Stomach (tissue), 19 donors: ENCODE measurements at places on chromosomes 11 and 22. TPM values are rescaled to one million over a fixed set of nuclear protein-coding genes. Genes with fewer than 3 reads are reported as not detected.

DNA sequence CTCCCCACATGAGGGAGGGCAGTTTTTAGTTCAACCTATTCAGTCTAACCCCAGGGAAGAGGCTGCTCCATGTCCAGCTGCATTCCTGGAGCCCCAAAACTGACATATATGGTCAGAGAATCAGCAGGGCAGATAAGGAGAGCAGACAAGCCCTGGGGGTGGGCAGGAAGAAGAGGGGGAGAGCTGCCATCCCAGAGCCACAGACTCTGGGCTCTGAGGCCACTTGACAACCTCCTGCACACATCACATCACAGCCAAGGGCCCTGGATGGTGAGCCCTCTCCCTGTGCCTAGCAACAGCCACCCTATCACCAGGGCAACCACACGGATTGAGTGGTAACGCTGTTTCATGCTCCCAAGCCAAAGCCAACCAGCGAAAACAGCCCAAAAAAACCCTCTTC, 3.1 kb downstream of the ARHGAP1 start:
- DNase-seq, result peak; percentile 59

DNA sequence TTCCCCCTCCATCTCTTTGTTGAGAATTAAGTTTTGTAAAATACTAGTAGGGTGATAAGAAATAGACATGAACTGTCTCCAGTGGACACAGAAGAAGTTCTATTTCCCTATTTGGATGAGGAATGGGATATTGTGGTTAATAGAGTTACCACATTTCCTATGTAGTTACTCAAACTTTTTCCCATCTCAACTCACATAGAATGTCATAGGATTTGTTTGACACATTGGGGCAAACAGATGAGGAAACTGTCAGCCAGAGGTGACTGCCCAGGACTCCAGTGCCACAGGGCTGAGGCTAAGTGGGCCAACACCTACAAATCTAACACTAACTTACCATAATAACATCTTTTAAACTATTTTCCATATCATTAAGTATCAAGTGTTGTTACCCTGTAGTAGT, 58.3 kb downstream of the CCDC83 start:
- no peak for DNase-seq

Gene C1QTNF5
- polyA plus RNA-seq, result 30.3 TPM

Gene CEP164
- 9.5 TPM for polyA plus RNA-seq

GRCh38 chr11:75047191-75047590, 49.5 kb downstream of the OR2AT4 start:
- DNase-seq, result no peak

DNA sequence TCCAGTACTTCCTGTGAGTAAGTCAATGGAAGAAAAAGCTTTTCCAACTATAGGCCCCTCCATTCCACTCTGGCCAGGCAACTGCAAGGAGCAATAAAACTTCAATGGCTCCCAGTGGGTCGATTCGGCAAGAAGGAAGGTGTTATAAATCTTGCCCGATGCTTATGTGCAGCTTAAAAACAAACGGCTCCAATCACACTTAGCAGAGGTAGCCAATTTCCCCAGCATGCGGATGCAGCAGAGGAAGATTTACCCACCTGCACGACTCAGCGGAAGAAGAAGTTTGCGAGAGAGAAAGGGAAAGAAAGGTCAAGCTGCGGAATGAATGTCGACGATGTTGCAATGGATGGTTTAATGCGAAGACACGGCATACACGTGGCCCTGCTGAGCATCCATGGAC, 141.5 kb downstream of the OPCML start:
- no peak for DNase-seq

DNA sequence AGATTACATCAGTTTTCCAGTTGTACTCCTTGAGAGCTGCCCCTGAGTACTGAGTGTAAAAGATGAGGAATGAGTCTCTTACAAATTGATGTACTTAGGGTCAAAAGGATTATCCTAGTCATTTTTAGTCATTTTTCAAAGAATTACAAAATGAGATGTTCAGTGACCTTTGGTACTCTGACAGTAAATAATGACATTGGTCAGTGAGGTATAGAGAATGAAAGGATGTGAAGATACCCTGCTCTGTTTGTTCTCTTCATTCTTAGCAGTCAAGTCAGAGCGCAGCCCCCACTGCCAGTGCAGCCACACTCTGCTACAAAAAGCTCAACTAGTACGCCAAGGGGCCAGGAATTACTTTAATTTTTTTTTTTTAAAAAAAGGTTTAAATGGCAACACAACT, 4.1 kb upstream of the ESAM start:
- no peak for DNase-seq

DNA sequence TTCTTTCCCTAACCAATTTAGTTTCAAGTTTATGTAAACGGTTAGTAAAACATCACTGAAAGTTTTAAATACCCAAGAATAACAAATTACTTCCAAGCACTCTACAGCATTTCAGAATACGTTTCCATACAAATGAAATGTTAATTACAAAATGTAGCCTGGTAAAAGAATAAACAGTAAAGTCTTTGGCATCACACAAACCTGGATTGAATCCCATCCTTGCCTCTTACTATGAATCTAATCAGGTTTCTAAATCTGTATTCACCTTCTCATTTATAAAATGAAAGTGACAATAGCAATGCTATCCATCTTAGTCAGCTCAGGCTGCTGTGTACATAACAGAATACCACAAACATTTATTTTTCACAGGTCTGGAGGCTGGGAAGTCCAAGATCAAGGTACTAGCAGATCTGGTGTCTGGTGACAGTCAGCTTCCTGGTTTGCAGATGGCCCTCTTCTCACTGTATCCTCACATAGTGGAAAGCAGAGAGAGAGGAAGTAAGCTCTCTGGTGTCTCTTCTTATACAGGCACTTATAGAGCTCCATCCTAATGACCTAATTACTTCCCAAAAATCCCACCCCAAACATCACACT, 19.2 kb downstream of the FAM168A start:
- DNase-seq, result no peak

Gene SCGB1A1
- 53.9 TPM for polyA plus RNA-seq

DNA sequence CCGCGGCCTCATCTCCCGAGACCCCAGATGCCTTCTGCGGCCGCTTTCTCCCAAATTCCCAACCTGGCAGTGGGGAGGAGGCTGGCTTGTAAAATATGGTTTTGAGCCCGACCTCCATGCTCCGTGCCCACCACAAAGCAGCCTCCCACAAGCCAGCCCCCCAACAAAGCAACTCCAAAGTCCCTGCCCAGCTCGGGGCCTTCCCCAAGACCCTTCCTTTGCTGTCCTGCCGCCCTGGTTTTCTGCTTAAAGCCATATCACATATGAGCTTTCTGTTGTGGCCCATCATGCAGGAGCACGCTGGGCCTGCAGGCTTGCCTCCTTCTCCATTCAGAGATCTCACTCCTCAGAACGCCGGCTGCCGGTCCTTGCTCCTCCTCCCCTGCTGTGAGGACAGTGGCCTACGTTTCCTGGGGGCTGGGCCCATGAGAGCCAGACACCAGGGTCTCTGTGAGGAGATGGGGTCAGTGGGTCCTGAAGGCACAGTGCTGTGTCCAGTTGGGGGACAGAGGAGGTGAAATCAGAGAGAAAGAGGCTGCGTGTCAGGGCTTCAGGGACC, 680.0 kb downstream of the BRD1 start:
- DNase-seq, result no peak

Gene BTBD18
- polyA plus RNA-seq, result not detected

Gene OR51V1
- not detected for polyA plus RNA-seq

DNA sequence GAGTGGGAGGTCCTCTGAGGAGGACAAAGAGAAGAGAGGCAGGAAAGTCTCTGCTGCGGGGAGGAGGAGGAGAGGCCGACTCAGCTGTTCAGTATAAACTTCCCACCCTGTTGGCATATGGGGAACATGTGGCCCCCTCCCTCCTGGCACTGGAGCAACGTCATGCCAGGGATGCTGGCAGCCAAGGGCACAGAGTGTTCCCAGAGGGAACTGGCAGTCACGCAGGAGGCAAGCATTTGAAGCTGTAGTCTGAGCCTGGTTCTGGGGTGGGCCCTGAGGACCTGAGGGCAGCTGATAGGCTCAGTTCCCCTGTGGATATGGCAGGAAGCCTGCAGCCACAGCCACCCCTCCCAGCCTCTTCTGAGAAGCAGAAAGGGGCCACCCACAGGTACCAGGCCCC, 67.1 kb upstream of the TSPAN18 start:
- DNase-seq, result peak; percentile 47

GRCh38 chr11:64893194-64894069, 15.0 kb upstream of the EHD1 start:
- DNase-seq, result peak; percentile 87

DNA sequence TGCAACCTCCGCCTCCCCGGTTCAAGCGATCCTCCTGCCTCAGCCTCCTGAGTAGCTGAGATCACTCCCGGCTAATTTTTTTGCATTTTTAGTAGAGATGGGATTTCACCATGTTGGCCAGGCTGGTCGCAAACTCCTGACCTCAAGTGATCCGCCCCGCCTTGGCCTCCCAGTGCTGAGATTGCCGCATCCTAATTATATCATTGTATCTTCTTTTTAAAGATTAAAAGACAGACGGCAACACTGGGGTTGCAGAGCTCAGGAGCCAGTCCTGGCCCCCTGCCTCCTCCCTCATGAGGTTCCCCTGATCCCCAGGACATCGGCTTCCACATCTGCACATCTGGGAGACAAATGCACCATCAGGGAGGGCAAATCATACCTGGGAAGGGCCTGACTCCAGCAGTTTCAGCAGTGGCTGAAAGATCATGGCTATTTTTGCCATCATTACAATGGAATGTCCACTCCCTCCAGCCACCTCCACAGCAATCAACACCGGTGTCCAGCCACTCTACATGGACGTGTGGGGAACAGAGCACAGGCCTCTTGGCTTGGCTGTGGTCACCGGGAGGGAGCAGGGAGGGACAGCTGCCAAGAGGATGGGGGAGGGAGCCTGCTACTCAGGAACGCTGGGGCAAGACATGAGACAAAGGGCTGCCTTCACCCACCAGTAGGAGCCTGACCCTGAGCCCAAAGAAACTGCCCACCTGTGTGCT, 9.2 kb upstream of the CELSR1 start:
- peak; percentile 62 for DNase-seq

GRCh38 chr11:34443136-34443535, 4.4 kb downstream of the CAT start:
- no peak for DNase-seq

- DNase-seq, result no peak
Observed at GRCh38 chr22:26770624-26771023, 113.2 kb downstream of the MIAT start.

DNA sequence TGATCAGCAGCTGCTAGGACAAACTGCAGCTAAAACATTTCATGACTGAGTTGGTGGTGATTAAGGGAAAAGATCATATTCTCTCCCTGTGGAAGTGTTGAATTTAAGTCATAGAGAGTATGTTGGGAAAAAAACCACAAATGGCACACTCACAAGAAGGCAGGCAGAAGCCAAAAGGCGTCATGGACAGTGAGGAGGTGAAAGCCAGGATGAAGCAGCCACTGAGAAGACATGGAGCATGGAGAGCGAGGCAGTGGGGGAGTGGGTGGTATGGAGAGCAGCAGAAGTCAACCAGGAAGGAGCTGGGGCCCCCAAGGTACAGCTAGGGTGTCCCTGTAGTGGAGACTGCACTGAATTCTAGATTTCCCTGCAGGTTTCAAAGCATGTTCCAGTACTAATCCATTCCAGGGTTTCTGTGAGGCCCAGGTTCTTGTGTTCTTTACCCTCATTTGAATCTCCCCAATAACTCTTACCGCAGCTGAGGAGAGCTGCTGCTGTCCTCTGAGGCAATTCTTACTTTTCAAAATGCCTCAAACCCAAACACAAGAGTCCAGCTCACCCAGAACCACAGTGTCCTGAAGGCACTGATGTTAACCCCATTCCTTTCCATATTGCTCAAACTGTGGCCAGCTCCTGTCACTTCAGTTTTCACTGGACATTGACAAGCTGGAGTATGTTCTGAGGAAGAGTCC, 191.8 kb upstream of the E2F8 start:
- no peak for DNase-seq
